Activated T-helper 1 cell treated with anti-CD3 and anti-CD28 coated beads, Interleukin-2, amount 50 U/mL, for 16 hours (primary cell): ENCODE measurements at places on chromosomes 1 and 21.

- no peak for DNase-seq
Observed at GRCh38 chr1:41758904-41759548, 159.7 kb downstream of the HIVEP3 start.

GRCh38 chr1:46513536-46513935 lies 23.9 kb downstream of the DMBX1 start:
- DNase-seq, result no peak

GRCh38 chr1:32066489-32066873 lies 6.3 kb upstream of the TMEM39B start:
- DNase-seq, result no peak

GRCh38 chr1:38852780-38853179 lies 6.8 kb downstream of the RRAGC start:
- no peak for DNase-seq

DNA sequence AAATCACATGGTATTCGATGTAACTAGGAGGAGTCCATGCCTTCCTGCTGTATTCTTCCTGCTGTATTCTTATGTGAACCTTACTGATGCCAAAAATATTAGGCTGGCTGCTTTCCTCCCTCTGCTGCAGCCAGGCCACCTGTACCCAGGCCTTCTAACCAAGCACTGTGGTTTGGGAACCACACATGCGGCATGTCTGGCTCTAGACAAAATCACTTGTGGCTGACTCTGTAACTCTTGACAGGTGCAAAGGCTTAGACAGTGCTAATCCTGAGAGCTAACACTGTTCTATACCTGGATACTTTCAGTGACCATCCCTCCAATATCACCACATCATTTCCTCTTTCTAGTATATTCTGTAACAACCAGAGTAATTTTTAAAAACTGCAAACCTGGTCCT lies 67.7 kb downstream of the PCP4 start:
- no peak for DNase-seq

DNA sequence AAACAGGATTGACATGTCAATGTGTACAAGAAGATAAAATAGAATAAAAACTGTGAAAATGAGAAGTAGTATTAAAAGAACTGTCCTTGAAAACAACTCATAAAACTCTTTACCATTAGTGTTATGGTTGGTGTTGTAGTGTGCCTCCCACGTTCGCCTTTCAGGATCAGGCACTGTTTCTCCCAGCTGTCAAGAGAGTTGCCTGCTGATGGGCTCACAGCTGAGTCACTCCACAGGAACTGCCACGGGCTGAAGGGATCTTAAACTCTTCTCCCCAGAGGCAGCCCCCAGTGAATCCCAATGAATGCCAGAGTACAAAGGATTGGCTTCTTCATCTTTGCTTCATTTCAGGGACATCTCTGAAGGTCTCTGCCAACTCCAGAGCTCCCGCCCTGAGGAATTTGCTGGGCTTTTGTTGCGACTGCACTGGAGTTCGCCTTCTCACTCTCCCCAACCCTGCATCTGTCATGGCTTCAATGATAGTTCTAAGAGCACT lies 119.6 kb downstream of the ADGRL2 start:
- DNase-seq, result no peak

DNA sequence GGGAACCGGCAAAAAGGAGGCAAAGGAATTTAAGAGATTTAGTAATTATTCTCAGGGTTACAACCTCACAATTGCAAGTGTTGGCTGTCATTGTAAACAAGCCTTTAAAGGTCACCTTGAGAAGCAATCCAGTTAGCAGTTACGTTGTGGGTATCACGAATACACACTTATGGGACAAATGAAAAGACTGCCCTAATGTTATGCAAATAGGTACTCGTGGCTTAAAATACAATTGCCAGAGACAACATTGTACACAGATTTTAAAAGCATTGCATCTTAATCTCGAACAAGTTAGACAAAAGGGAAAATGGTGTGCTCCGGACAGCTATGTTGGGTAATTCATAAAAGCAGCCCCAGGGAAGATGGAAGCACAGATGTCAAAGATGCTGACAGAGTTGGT lies 120.5 kb upstream of the ZC3H12A start:
- no peak for DNase-seq

- no peak for DNase-seq
Observed at GRCh38 chr21:46492851-46493250, 34.2 kb downstream of the DIP2A start.

GRCh38 chr1:66570196-66570595 lies 36.2 kb downstream of the SGIP1 start:
- no peak for DNase-seq

GRCh38 chr1:161747801-161748200 lies 1.8 kb upstream of the DUSP12 start:
- no peak for DNase-seq

DNA sequence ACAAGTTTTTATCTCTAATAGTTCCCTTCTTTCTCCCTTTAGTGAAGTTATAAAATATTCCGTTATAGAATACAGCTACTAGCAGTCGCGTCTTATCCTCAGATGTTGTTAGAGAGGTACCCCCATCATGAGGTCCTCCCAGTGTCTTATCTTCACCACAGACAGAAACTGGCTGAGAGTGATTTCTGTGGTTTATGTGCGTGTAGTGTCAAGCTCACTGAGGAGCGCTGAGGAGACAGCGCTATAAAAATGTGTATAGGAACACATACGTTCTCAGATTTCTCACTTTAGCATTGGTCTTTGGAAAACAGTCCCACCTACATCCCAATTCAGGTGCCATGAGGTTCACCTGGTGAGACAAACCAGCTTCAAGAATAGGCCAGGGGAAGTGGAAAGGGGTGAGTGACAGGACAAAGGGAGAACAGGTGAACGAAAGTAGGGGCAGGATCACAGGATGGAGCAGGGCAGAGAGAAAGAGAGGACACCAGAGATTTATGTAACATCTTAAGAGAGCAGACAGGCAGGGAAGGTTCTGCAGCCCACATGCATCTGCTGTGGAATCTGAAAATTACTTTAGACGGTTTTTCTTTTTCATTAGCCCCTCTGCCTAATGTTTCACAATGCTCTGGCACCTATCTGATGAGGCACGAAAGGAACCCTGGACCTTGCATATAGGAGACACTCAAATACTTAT lies 2.7 kb upstream of the PLEKHO1 start:
- DNase-seq, result no peak

GRCh38 chr1:213244664-213245091 lies 193.6 kb downstream of the RPS6KC1 start:
- DNase-seq, result no peak

DNA sequence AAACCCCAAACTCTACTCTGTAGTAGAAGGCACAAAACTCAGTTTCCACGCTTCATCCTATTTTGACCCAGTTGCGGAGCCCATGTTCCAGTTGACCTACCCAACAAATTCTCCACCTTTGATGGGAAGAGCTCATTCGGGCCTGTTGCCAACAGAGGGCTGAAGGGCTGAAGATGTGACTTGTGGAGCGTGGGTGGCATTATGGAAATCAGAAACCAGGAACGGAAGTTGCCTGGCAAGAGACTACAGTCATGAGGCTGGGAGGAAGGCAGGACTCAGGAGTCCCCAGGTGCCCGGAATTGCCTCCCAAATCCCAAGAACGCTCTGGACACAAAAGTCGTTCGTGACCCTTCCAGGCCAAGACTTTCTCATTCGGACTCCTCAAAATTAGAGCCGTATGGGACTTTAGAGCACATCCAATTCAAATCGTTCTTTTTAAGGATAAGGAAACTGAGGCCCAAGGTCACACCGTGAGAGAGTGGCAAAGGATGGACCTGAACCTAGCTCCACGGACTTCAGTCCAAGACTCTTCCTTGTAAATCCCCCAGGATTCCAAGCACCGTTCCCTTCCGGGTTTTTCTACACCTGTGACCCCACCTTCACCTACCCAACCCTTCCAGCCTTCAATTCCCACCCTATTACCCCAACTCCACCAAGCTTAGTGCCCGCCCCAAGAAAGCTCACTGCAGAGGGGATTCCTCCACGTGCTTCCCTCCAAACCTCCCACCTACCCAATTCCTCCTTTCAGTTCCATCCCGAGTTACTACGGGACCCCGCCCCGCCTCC lies 739 bp downstream of the SMG5 start:
- no peak for DNase-seq

GRCh38 chr1:3644273-3644672 lies 5.6 kb downstream of the WRAP73 start:
- no peak for DNase-seq

DNA sequence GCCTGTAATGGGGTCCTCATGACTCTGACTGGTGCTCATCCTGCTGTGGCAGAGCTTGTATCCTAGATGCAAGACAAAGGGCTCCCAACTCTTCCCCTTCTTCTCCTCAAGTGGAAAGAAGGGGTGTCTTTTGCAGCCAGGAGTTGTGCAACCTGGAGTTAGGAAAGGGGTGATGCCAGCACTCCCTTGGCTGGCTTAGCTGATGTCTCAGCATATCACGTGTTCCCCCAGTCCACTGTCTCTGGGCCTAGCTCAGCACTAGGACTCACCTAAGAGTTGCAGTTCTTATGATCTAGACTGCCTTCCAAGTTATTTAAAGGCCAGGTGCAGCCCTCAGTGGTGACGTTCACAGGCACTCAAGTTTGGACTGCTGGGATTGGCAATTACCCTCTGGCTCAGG lies 146.2 kb upstream of the GORAB start:
- no peak for DNase-seq

- DNase-seq, result no peak
Observed at GRCh38 chr1:22317231-22317919, 134.3 kb upstream of the ZBTB40 start.

DNA sequence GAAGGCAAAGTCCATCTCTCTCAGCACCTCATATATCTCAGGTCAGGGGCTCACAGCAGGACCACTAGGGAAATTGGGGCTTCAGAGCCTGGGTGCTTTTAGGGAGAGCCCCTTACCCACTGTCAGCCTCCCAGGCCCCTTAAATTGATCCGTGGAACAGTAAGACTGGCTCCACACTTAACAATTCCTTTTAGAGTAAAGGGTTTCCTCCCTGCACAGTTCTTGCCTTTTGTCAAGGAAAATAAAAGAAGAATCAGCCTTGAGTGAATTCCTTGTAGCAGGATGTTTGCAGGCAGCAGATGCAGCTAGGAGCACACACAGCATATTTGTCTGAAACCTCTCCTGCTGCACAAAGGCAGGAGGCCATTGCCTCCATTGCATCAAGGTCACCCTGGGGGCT lies 184.9 kb downstream of the SEC16B start:
- no peak for DNase-seq

DNA sequence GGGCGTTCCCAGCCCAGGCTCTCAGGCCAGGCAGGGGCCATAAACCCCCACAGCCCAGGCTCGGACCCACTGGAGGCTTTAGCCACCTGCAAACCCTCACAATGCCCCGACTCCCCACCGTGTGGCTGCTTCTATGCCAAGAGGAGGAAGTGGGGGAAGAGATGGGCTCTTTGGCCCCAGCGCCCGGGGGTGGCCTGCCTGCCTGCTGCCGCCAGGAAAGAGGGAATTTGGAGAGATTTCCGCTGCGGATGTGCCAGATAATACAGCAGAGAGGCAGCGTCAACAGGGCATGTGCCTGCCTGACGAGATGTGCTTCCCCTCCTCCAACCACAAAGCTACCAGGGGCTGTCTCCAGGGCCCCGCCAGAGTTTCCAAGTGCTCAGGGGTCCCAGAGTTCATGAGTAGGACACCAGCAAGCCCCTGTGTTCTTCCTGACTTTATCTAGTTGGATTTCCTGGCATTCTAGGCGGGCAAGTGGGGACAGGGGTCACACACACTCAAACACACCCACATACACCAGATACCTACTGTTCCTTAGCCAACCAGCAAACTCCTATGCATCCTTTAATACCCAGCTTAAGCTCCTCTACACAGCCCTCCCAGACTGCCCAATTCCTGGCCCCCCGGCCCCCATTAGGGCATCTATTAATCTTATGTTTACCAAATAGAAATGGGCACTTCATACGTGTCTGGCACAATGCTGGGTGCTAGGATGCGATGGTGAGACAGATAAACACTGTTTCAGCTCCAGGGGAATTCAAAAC lies 14.1 kb downstream of the EPHA2 start:
- DNase-seq, result no peak

- DNase-seq, result no peak
Observed at GRCh38 chr1:9174243-9174642, 45.3 kb upstream of the GPR157 start.

- DNase-seq, result no peak
Observed at GRCh38 chr1:223667484-223668182, 2.1 kb upstream of the CAPN8 start.

DNA sequence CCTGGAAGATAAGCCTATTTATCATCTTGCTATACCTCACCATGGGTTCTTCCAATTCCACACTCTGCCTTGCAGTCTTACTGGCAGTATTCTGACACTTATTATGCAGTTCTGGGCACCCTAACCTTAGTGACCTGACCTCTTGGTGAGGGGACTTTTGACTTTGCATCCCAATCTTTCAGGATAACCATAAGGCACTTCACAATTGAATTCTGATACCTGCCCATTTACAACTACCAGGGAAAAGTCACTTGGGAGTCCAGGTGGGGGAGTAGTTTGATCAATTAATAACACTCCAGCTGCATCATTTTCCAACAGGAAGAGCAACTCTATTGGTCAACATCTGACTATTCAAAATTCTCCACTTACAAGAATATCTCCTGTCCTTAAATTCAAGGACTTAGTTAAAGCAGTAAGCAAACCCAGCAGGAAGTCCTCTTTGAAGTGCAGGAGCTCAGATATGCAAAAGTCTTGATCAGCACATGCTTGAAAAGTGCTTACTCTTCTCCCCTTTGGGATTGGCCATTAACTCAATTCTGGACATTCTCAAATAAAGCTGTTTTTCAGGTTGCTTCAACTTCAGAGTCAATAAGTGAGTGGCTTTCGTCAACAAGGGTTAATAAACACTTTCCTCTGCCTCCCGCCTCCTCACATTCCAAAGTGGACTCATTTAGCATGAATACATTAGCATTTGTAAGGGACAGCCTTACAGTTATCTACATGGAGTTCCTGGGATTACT lies 177.4 kb upstream of the NRIP1 start:
- no peak for DNase-seq

- DNase-seq, result no peak
Observed at GRCh38 chr1:184437291-184437690, 50.5 kb downstream of the C1orf21 start.

GRCh38 chr1:5945445-5945844 lies 46.8 kb downstream of the NPHP4 start:
- no peak for DNase-seq

DNA sequence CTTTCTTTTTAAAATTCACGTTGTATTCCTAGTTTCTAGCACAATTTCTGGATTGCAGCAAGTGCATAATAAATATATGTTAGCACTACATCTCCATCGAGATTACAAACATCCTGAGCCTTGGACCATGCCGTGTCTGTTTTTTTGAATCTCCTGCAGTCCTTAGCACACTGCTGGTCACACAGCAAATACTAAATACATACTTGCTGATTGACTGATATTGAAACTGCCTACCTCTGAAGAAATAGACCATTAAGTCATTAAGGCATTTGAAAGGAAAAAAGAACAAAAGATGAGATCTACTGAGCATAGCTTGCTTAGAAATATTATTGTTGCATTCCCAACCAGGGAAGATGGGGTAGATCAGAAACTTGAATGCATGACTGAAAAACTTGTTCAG lies 369.1 kb downstream of the PTBP2 start:
- DNase-seq, result no peak

GRCh38 chr1:152697701-152698600 lies at the start of gene LCE2A:
LCE2A (plus strand) TSS chr1:152698345; CDS start chr1:152698902, 557 bp downstream.
- DNase-seq, result no peak

- no peak for DNase-seq
Observed at GRCh38 chr1:86865973-86866637, 47.8 kb downstream of the SELENOF start.
